HFFc6 (cell line): ENCODE measurements at places on chromosomes 5 and 9. TPM values are rescaled to one million over a fixed set of nuclear protein-coding genes. Genes with fewer than 3 reads are reported as not detected.
A peak's percentile ranks its signal among the peaks of the same experiment; 100 is the strongest.

KCNT1 gene
- total RNA-seq, result not detected in 3 replicates

WNT8A gene
- not detected in 3 replicates for total RNA-seq

ENTREP1 gene
- total RNA-seq, result not detected in 3 replicates

SLC6A7 gene
- not detected in 2 replicates for total RNA-seq

ERCC8 gene
- 8.4 to 10.7 TPM (median 10.0 TPM) in 3 replicates for total RNA-seq

FGFR4 gene
- 0.36 to 0.72 TPM (median 0.53 TPM) in 3 replicates for total RNA-seq

IL9 gene
- total RNA-seq, result not detected in 3 replicates

DNA sequence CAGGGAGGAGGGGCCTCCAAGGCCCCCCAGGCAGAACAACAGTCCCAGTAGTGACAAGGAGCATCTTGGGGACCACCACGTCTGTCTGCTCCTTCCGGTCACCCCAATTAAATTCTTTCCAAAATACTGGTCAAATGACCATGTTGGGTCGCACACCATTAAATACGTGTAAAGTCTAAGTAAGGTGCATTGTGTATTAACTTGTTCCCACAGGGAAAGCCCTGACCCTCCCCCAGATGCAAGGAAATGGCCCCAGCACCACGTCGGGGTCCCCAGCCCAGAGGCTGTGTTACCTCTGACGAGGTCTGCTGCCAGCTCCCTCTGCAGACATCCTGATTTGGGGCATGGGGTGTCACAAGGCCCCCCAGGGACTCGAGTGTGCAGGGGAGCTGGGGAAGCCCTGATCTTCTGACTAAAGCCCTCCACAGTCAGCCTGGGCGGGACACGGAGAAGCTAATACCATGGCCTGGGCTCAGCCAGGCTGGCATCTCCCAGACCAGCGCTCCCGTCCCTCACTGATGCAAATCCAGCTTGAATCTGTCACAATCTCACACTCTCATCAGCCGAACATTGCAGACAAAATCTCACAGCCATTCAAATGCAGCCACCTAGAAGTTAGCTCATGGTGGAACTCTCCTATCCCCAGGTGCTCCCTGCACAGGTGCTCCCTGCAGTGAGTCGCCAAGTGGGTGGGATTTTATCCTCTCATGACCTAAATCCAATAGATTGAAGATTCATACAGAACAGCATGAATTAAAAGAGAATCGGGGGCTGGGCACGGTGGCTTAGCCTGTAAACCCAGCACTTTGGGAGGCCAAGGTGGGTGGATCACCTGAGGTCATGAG, 13.6 kb downstream of the TERT start:
- H3K4me3 ChIP-seq, result no peak overlapping the region
- no peak overlapping the region for H3K27ac ChIP-seq
- no peaks in the 10 kb centered on the region for H3K4me1 ChIP-seq
- DNase-seq, result no peak
- 0 out of 2 replicates have a peak, but pooled peaks cover 6% of the 10 kb centered on the region for H3K36me3 ChIP-seq

DNA sequence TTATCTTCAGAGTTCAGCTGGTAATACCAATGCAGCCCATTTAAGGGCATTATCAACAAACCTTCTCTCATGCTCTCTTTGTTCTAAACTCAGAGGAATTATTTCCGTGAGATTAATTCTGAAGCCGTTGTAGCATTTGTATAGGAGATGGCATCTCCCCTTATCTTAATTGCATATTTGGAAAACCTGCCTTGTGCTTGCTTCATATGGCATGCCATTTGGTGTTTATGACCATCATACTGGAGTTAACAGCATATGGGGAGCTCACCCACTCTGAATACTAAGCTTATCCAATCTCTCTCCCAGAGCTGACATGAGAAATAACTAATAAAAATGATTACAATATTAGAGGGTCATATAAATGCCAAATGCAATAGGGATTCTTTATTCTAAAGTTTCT, 243.2 kb downstream of the BRINP1 start:
- H3K4me3 ChIP-seq, result no peak overlapping the region
- H3K27me3 ChIP-seq, result no peaks in the 10 kb centered on the region; the same call in 1 of the 2 replicates
- no peaks in the 10 kb centered on the region for H3K4me1 ChIP-seq
- H3K36me3 ChIP-seq, result no peaks in the 10 kb centered on the region
- DNase-seq, result no peak

DNA sequence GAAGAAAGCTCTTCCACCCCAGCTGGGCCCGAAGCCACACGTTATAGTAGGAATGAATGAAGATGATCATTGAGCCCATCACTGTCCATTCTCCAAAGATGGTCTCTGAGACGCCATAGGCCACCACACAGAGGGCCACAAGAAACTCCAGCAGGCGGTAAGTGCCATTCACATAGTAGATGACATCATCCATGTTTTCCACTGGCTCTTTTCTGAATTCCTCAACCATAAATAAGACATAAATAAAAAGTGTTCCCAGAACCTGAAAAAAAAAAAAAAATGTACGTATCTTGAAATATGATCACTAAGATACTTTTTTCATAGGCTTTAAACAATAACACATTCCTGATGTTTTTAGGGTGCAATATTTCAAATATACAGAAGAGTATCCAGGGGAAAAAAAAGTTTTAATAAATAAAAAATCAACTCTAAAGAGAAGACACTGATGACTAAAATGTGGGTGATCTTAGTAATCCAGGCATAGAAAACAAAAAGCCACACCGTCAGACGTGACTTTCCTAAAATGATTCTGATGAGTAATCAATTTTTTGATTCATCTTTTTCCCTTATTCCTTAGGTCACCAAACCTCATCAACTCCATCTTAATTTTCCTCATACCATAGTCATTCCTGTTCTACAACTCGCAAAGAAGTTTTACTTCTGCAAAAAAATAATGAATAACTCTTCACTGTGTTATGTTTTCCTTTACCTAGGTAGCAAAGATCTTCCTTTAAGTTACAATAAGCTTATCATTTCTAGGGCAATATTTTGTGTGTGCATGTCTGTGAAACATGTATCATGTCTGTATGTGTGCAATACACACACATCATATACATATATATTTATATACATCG, 47.8 kb downstream of the RNF145 start:
- H3K4me1 ChIP-seq, result peaks cover 82% of the 10 kb centered on the region
- peak overlapping the region; percentile 27 for H3K4me3 ChIP-seq
- H3K27me3 ChIP-seq, result peaks cover 2% of the 10 kb centered on the region; the same call in 1 of the 2 replicates
- peak overlapping the region; percentile 75 for H3K27ac ChIP-seq
- H3K36me3 ChIP-seq, result peaks cover 44% of the 10 kb centered on the region
- peak; percentile 25 for DNase-seq

DNA sequence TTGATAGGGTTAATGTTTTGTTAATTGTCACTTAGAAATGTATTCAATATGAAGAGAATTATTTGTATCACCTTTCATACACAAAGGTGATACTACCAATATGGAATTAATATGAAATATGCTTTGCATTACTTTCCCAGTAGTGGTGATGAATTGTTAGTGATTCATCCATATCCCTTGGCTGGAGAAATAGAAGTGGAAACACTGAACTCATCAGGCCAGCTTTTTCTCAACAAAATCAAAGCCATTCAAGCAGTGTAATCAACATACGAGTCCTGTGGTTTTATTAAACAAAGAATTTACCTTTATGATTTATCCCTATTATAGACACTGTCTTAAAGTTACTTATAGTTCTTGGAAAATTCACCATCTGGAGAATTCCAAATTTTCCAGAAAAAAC, 264.0 kb upstream of the MEF2C start:
- H3K36me3 ChIP-seq, result no peaks in the 10 kb centered on the region
- H3K4me1 ChIP-seq, result no peaks in the 10 kb centered on the region
- H3K27ac ChIP-seq, result no peak overlapping the region
- no peaks in the 10 kb centered on the region; the same call in 1 of the 2 replicates for H3K27me3 ChIP-seq
- no peak overlapping the region for H3K4me3 ChIP-seq

- 0 out of 2 replicates have a peak, but pooled peaks cover 5% of the 10 kb centered on the region for H3K4me1 ChIP-seq
- DNase-seq, result no peak
- H3K27ac ChIP-seq, result no peak within 1 kb of the TSS
- peak within 1 kb of the TSS; percentile 56 for H3K4me3 ChIP-seq
Measured at GRCh38 chr5:38258319-38259061, at the start of gene EGFLAM. EGFLAM (plus strand) TSS chr5:38258559; CDS start chr5:38258755, 196 bp downstream.

GRCh38 chr5:32044434-32044833, 129.7 kb downstream of the GOLPH3 start:
- peaks cover 10% of the 10 kb centered on the region for H3K27me3 ChIP-seq
- no peak for DNase-seq
- no peak overlapping the region for H3K27ac ChIP-seq
- peaks cover 33% of the 10 kb centered on the region for H3K4me1 ChIP-seq
- H3K4me3 ChIP-seq, result no peak overlapping the region

DNA sequence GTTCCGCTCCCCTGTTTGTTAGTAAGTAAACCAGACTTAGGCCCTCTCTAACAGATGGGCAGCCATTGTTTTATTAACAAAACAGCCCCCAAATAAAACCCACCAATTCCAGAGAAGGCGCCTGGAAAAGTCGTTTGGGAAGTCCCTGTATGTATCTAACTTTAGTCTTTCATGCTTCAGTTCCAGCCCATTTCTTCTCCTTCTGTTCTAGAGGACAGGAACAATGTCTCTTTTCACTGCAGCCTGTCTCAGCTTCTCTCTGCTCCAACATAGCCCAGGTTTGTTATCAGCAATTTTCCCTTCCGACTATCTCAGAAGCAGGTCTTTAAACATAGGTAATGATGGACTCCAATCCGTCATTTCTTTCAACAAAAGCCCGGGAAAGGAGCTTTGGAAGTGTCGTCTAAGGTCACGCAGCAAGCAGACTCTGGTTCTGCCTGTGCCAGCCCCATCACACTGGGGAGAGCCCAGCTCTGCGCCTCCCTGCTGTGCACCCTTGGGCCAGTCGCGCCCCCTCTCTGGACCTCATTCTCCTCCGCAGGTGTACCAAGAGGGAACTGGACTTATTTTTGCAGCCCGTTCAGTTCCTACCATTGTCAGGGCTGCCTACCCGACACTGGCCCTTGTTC, 9.6 kb upstream of the AKNA start:
- peak overlapping the region; percentile 91 for H3K4me3 ChIP-seq
- H3K27me3 ChIP-seq, result peaks cover 5% of the 10 kb centered on the region
- no peaks in the 10 kb centered on the region for H3K36me3 ChIP-seq
- H3K27ac ChIP-seq, result peak overlapping the region; percentile 77
- peaks cover 12% of the 10 kb centered on the region for H3K4me1 ChIP-seq

- no peak for DNase-seq
- H3K4me3 ChIP-seq, result peak overlapping the region; percentile 47; the same call in 1 of the 2 replicates
- no peak overlapping the region for H3K27ac ChIP-seq
- no peaks in the 10 kb centered on the region for H3K4me1 ChIP-seq
- H3K36me3 ChIP-seq, result no peaks in the 10 kb centered on the region
Measured at GRCh38 chr5:159050316-159051143, 49.2 kb downstream of the EBF1 start.

- peak overlapping the region; percentile 78 for H3K27ac ChIP-seq
- no peaks in the 10 kb centered on the region for H3K27me3 ChIP-seq
- H3K4me1 ChIP-seq, result peaks cover 39% of the 10 kb centered on the region
- DNase-seq, result peak; percentile 58
Measured at GRCh38 chr9:29750062-29750461, 2176.8 kb upstream of the C9orf72 start.

- H3K4me1 ChIP-seq, result peaks cover 25% of the 10 kb centered on the region
- peaks cover 4% of the 10 kb centered on the region for H3K27me3 ChIP-seq
- no peaks in the 10 kb centered on the region for H3K36me3 ChIP-seq
- no peak overlapping the region for H3K27ac ChIP-seq
- H3K4me3 ChIP-seq, result no peak overlapping the region
Measured at GRCh38 chr5:35161652-35162273, 68.5 kb downstream of the PRLR start.

DNA sequence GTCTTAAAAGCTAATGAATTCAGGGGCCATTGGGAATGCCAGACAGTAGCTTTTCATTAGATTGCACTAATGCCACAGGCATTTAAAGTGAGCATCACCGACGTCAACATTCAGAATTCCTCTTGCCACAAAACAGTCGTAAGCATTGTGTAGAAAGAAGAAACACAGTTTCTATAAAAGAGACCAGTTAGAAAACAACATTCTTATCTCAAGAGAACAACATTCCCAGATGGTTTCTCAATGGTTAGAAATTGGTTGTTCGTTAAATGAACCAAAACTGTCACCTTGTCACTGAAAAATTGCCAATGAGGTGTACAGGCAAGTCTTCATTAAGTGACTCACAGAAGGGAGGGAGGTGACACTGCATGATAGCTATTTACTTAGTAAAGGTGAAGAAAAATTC, 401.6 kb upstream of the PRR16 start:
- H3K4me1 ChIP-seq, result peaks cover 14% of the 10 kb centered on the region
- peak; percentile 61 for DNase-seq
- H3K27me3 ChIP-seq, result no peaks in the 10 kb centered on the region

DNA sequence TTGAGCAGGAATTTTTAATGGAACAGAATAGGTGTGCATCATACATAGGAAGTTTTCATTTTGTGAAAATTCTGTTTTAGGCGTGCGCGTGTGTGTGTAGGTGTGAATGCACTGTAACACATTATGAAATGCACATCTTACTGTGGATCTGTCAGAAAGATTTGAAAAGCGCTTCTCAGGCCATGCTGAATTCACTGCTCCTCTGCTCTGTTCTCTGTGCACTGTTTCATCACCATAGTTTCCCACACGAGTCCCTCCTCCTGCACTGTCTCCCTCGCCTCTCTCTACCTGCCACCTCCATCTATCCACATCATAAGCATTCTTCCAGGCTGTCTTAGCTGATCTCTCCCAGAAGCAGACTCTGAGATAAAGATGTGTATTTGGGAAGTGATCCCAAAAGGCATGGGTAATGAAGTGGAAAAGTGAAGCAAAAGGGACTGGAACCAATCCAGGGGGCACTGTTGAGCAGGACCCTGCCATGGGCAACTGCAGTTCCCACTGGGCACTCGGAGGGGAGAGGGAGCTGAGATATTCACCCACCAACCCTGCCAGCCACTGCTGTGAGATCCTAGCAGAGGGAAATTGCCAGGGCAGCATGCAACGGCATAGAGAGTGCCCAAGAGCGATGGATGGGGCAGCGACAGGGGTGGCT, 65.9 kb downstream of the GABBR2 start:
- no peak overlapping the region for H3K4me3 ChIP-seq
- peaks cover under 1% of the 10 kb centered on the region; the same call in 1 of the 2 replicates for H3K4me1 ChIP-seq
- peaks cover 15% of the 10 kb centered on the region for H3K27me3 ChIP-seq

DNA sequence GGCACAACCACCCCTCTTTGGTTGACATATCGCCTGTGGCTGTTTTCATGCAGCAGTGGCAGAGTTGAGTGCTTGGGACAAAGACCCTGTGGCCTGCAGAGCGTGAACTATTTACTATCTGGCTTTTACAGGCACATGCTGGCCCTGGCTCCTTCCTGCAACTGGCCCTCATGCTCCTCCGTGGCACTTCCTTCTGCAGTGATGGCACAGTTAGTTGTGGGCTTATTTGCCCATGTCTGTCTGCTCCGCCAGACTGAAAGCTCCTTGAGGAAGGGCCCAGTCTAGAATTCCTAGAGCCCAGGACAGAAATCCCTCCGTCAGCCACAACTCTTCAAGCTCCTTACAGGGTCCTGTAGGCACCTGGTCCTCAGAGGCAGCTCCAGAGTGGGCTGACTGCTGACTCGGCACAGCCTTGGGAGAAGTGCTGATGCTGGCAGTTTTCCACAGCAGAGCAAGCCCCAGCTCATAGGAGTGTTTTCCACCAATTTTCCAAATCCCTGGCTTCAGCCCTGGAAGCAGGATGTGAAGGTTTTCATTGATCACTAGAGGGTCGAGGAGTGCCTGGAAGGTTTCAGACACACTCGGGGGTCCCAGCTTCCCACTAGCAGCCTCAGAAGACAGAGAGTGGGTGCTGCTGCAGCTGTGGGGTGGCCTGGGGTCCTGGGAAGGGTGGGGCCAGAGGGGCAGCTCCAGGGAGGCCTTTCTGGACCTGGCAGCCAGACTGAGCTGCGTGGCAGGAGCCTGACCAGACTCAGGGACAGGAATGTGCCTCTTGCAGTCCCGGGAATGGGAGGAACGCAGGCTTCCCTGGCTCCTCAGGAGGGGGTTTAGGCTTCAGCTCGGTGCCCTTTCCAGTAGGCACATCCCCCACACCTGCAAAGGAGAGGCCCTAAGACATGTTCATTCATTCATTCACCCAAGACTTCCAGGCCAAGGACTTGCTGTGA, 56.5 kb upstream of the ANGPTL2 start:
- no peaks in the 10 kb centered on the region for H3K36me3 ChIP-seq
- H3K4me3 ChIP-seq, result no peak overlapping the region
- H3K4me1 ChIP-seq, result 0 out of 2 replicates have a peak, but pooled peaks cover 5% of the 10 kb centered on the region
- DNase-seq, result no peak
- no peak overlapping the region for H3K27ac ChIP-seq
- peaks cover 6% of the 10 kb centered on the region for H3K27me3 ChIP-seq
